ENCODE measurements at places on chromosomes 6 and 20.

GRCh38 chr6:111803804-111804203 lies 69.4 kb downstream of the FYN start:
- DNase-seq = no peak

DNA sequence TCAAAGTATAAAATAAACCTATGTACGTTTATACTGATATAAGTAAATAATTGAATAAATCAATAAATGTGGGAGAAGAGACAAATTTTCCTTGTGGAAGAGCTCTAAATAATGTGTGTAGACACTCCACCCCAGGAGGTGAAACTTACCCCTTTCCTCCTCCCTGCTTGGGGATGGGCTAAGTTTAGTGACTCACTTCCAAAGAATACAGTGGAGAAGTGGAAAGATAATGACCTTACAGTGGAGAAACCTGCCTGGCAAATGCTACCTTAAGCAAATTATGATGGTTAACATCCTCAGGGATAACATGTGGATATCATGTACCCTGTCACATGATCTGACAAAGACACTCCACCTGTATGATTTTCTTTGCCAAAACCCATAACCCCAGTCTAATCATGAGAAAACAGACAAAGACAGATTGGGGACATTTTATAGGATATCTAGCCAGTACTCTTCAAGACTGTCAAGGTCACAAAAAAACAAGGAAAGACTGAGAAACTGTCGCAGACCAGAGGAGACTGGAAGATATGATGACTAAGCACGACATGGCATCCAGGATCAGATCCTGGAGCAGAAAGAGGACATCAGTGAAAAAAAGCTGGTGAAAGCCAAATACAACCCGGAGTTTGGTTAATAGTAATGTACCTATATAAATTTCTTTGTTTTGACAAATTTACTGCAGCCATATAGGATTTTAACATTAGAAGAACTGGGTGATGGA lies 195.5 kb upstream of the PRDM1 start:
- no peak for DNase-seq

DNA sequence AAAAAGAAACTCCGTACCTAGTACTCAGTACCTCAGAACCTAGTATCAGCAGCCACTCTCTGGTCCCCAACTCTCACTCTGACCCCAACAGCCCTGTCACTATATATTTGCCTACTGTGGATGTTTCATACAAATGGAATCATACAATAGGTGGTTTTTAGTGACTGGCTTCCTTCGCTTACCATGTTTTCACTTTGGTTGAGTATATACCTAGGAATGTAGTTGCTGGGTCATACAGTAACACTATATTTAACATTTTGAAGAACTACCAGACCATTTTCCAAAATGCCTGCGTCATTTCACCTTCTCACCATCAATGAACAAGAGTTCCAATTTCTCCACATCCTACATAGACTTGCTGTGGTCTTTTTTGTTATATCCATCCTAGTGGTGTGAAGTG lies 283.2 kb downstream of the GMDS start:
- no peak for DNase-seq

GRCh38 chr20:60232380-60232779 lies 274.2 kb downstream of the CDH26 start:
- no peak for DNase-seq

GRCh38 chr6:134515986-134516385 lies 198.1 kb upstream of the SGK1 start:
- DNase-seq = no peak

DNA sequence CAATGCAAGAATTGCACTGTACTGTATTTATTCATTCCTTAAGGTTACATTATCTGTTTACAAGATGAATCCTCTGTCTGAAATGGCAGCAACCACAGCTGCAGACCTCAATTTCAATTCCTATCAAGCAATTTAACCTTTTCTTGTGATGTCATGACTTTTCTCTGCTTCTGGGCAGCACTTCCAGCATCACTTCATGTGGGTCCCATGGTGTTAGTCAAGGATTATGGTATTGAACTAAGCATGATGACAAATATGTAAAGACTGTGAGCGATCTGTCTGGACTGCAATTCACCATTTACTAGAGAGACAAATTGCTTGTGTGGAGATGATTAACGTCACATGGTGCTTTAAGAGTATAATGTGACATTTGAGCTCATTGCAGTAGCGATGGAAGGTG lies 90.5 kb upstream of the CCN2 start:
- no peak for DNase-seq

GRCh38 chr6:27505209-27506027 lies 32.5 kb upstream of the ZNF184 start:
- peak; percentile 66 for DNase-seq

- no peak for DNase-seq
These were observed 147.1 kb upstream of the RREB1 start for GRCh38 chr6:6960571-6961251.

Measured in stimulated activated naive CD8-positive, alpha-beta T cell treated with anti-CD3 and anti-CD28 coated beads, Interleukin-15, Interleukin-2, amounts not matched to agents 100 U/mL and 50 U/mL, for 24 hours (primary cell).